ENCODE measurements at places on chromosomes 11 and 22.

- DNase-seq: no peak
These were observed 23.4 kb downstream of the TPBGL start for GRCh38 chr11:75263944-75264349.

GRCh38 chr22:40430991-40431390 lies 60.6 kb downstream of the SGSM3 start:
- DNase-seq: no peak

DNA sequence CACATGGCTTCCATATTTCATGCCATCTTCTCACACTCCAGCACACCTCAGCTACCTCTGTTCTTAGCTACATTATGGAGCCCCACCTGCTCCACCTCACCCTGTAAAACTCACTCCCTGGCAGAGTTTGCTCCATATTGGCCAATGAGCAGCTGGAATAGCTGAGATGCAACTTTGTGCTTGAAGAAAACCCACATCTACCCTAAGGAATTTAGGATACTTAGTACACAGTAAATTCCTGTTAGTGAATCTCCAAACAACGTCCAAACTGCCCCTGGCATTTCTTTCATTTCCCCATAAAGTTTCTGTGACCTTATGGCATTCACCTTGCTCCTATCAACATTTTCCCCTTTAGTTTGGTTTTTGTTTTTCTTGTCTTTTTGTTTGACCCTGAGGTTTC lies 2.2 kb upstream of the VWCE start:
- no peak for DNase-seq

DNA sequence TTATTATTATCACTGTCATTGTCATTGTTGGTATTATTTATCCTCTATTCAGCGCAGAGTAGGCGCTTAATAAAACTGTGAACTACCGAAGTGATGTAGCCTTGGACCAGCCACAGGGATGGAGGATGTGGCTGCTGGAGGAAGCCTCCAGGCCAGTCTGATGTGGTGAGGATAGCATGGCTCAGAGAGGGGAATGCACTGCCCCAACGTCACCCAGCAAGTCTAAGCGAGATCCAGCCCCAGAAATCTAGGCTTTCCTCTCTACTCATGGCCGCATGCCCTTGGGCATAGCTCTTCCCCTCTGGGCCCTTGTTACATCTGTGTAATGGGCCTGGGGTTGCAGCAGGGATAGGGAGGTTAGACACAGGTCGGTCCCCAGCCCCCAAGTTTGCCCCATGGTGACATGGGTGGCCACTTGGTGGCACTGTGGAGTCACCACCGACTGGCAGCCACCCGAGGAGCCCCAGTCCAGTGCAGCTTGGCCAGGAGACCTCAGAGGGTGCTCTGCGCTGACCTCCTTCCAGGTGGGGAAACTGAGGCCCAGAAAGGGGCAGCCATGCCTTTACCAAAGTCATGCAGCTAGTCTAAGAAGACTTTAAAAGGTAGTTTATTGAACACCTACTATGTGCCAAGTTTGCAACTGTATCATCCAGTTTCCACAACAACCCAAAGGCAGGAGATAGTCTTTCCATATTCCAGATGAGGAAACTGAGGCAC lies 395.7 kb downstream of the MN1 start:
- DNase-seq: peak; percentile 15

- no peak for DNase-seq
These were observed 10.2 kb upstream of the SSTR3 start for GRCh38 chr22:37222440-37222971.

DNA sequence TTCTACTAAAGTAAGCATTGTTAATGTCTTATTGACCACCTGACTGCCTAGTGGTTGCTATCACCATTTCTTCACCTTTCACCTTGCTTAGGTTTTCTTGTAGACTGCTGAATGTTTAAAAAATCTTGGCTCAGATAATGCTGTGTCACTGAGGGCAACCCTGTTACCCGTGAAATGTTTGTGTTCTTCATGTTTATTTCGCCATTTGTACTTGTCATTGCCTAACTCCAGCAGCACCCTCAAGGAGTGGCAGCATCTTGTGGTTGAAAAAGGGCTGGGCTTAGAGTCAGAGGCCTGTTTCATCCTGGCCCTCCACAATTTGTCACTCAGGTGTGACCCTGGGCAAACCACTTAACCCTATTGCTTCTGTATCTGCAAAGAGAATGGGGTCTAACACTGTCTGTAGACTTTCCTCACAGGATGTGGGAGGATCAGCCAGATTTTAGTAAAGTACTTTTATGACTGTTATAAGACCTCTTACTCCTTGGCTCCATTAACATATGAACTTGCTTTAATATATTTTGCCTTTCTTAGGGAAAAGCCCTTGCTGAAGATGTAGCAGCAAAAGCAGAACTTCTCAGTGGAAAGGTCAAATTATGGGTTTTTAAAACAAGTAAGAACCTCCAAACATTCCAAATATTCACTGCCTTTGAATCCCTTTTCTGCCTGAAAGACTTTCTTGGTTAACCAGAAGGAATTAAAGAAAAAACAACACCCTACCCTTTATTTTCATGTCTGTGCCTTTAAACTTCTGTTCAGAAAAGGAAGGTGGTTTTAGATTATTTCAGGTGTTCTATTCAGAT lies 154.5 kb upstream of the C11orf87 start:
- no peak for DNase-seq

- DNase-seq: no peak
These were observed 15.0 kb upstream of the EHD1 start for GRCh38 chr11:64893194-64894069.

- DNase-seq: no peak
These were observed 54.0 kb downstream of the GAS2 start for GRCh38 chr11:22720457-22720856.

DNA sequence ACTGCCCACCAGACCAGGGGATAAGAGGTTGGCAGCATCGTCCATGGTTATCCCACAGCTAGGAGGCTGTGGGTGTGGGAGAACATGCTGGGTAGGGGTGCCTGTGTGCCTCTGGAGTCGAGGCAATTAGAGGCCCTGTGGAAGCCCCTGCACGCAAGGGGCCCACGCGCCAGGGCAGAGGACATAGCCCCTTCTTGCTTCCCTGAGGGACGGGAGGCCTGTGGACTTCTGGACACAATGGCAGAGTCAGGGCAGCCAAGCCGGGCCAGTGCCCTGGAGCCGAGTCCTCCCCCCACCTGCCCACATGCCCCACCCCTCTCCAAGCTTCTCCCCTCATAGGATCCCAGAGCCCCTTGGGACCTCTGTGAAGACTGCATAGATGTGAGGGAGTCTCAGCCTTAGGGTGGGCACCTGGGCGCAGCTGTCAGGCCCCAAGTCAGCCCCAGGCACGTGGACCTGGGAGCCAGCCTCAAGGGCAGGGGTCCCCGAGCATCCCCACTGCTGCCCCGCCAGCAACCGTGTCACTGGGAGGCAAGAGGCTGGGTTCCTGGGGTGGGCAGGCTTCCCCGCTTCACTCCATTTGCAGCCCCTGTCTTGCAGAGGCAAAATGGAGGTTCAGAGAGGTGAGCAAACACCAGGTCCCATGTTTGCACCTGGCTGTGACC lies 52.4 kb downstream of the CDKN1C start:
- no peak for DNase-seq

GRCh38 chr11:69484427-69485259 lies 3.2 kb downstream of the LINC01488 start:
- DNase-seq: no peak

DNA sequence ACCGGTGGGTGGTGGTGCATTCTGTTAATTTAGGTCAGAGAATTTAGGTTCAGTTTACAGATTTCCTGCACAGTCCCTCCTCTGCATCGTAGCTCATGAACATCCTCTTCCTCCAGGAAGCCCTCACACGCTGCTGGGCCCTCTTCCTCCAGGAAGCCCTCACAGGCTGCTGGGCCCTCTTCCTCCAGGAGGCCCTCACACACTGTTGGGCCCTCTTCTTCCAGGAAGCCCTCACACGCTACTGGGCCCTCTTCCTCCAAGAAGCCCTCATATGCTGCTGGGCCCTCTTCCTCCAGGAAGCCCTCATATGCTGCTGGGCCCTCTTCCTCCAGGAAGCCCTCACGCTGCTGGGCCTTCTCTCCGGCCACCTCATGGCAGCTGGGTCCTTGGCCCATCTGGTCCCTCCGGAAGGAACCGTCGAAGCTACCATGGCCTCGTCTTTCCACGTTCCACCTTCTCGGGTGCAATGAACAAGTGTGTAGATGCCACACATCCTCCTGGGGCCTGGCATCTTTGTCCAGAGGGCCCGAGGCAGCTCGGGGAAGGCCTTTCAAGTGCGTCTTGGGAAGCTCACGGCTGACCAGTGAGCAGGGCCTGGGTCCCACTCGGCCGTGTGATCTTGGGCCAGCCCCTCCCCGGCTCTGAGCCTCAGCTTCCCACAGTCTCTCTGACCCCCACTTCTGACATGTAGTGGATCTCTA lies 58.9 kb upstream of the PPARA start:
- DNase-seq: no peak

GRCh38 chr11:85379066-85379465 lies 248.1 kb downstream of the DLG2 start:
- DNase-seq: no peak

DNA sequence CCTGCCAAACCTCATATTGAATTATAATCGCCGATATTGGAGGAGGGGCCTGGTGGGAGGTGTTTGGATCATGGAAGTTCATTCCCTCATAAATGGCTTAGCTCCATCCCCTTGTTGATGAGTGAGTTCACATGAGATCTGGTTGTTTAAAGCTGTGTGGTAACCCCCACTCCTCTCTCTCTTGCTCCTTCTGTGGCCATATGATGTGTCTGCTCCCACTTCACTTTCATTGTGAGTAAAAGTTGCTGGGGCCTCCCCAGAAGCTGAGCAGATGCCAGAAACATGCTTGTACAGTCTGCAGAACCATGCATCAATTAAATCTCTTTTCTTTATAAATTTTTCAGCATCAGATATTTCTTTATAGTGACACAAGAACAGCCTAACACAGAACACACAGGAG lies 929.0 kb upstream of the FAT3 start:
- no peak for DNase-seq

DNA sequence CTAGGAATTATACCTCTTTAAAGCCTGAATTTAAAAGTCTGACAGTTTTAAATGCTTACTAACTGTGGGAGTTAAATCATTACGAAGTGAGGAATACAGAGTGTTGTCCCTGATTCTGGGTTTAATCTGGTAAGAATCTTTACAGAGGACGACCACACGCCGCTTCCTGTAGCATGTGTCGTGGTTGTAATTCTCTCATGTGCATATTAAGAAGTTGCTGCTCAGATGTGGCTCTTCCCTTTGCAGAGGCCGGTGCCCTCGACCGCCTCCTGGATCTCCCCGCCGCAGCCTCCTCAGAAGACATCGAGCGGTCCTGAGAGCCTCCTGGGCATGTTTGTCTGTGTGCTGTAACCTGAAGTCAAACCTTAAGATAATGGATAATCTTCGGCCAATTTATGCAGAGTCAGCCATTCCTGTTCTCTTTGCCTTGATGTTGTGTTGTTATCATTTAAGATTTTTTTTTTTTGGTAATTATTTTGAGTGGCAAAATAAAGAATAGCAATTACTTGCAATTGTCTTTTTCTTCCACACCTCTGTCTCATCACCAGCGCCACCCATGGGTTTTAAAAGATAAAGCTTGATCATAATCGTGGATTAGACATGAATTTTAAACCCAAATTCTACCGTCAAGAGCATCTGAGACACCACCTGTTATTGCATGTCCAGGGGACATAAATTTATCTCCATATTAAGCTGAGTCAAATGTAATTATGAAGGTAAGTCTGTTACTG lies 6.5 kb downstream of the GAL start:
- no peak for DNase-seq

DNA sequence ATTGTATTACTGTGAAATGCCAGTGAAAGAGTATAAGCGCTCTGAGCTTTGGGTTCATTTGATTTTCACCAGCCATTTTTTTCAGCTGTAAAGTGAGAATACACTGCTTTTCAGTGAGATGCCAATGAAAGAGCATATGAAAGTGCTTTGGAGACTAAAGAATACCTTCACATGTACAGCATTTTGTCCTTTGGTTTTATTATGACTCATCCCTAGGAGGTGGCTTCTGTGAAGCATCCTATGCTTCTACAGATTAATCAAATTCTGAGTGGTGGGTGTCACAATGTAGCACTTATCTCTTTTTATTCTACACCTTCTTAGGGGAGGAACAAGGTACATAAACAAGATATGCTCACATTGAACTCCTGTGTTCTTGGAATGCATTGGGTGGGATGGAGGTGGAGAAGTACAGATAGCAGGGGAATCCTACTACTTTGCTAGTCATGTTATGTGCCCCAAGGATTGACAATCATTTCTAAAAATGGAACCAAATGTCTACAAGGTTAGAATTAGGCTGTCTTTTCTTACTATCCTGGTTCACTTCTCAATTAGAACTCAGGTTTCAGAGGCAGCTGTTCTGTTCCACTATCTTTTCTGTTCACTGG lies 18.7 kb downstream of the TRIM44 start:
- no peak for DNase-seq

- no peak for DNase-seq
These were observed 12.3 kb upstream of the ARAP1 start for GRCh38 chr11:72764503-72764902.

DNA sequence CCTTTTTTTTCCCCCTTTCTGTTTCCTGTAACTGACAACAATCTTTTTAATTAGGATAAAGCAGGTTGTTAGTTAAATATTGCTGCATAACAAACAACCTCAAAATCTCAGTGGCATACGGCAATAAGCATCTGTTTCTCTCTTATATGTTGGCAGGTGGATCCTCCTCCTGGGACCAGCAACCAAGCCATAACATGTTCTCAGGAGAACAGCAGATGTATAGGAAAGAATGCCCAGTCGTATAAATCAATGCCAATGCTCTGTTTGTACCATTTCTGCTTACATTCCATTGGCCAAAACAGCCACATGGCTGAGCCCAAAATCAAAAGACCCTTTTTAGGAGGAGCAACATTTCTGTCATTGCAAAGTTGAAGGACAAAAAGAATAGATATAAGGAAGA lies 445.7 kb downstream of the AASDHPPT start:
- no peak for DNase-seq

- DNase-seq: no peak
These were observed 41.7 kb upstream of the NUP160 start for GRCh38 chr11:47889714-47890441.

GRCh38 chr11:122367809-122368231 lies 251.8 kb upstream of the BLID start:
- DNase-seq: no peak

- no peak for DNase-seq
These were observed 627 bp downstream of the GTF2H1 start for GRCh38 chr11:18322818-18323570.

DNA sequence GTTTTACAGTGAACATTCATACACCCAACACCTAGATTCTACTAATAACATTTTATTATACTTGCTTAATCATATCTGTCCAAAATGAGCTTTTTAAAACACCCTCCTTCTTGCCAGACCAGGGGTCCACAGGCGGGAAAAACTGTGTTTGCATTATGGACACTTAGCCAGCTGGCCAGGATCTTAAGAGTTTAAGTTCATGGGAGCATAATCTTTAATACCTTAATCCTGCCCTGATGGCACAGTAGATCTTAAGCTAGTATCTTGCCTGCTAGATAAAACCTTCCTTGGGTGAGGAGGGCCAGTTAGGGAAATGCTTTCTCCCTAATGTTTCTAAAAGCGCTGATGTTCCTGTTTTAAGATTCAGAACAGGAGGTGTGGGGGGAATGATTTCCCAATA lies 13.1 kb upstream of the CCDC134 start:
- no peak for DNase-seq

GRCh38 chr11:955154-956063 lies 29.7 kb downstream of the AP2A2 start:
- no peak for DNase-seq
